Calu3 (cell line): ENCODE measurements at places on chromosomes 2 and 18. TPM values are rescaled to one million over a fixed set of nuclear protein-coding genes. Genes with fewer than 3 reads are reported as not detected.
A peak's percentile ranks its signal among the peaks of the same experiment; 100 is the strongest.

DNA sequence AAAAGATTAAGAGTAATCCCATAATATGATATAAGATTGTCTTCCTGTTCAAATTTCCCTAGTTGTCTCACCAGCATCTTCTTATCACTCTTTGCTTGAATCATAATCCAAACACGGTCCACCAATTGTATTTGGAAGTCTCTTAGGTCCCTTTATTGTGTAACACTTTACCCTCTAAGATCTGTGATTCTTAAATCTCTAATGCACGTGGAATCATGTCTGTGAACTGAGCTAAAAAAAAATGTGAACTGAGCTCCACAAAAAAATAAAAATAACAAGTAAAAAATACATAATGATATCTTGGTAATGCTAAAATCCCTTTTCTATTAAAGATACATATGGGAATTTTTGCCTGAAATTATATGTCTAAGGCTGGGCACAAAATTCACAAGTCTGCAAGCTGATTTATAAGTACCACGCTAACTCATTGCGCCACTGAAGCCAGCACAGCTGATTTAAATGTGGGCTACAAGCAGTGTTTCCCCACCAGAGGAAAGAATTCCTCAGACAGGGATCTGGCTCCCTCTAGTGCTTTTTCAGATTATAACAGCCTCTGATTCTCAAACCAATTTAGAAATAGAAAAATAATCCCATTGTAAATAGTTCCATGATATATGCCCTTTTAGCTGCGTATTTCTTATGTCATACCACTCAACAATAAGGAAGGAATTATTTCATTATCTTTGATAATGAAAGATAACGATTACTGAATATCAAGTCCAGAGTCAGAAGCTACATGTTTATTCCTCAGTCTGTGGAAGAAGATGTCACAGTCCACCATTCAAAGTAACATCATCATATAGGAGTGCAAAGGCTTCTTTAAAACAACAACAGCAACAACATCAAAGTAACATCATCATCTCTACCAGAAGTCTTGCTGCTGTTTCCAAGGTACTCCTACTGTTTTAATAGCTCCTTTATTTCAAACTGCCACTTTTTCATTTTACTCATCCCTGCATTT, 22.9 kb downstream of the RBM43 start:
- peak; percentile 63 for DNase-seq

DNA sequence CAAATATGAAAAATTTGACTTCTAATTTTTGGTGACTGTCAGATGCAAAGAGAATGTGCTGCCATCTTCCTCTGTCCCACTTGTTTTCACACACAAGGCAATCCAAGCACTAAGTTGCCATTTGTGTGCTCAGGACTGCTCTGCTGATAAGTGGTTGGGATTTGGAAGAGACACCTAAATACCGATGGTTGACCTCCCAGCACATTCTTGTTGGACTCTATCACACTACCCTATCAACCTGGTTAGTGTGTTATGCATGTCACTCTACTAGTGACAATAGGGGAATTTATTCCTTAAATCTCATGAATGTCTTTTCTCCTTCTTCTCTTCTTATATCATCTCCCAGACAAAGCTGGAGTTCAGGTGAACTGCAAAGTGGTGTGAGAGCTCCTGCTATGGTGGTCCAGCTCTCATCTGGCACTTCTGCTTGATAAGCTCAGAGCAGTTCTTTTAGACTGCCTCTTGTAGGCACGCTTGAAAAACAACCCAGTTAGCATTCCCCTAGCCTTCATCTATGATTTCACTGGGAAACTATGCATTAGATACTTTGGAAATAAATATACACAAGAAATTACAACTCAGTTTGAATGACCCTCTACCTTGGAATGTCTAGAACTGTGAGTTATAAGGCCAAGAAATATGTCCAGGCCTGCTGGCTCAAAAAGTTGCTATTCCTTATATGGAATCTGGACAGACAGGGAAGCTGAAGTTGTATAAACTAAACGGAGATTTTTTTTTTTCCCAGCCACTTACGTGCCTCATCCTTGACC, 404.8 kb downstream of the MEIS1 start:
- DNase-seq = peak; percentile 8

DNA sequence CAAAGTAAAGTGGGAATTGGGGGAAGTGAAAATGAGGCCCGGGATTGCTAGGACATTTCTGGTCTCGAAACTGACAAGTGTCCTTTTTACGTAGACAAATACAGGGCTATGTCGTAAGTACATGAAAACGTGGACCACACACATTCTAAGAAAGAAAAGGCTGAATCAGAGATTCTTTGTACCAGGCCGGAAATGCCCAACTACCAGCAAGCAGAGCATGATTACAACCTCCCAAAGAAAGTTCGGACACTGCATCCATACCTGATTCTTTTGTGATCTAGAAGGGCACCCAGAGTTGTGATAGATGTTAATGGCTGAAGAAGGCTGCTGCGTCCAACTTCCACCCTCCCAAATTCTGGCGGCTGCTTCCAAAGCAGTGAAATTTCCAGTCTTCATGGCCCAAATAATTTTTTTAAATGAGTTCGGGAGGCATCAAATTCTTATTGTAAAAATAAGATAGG, 1.7 kb downstream of the RBMS1 start:
- DNase-seq = no peak

The LOXHD1 gene
- not detected in 2 replicates for total RNA-seq

DNA sequence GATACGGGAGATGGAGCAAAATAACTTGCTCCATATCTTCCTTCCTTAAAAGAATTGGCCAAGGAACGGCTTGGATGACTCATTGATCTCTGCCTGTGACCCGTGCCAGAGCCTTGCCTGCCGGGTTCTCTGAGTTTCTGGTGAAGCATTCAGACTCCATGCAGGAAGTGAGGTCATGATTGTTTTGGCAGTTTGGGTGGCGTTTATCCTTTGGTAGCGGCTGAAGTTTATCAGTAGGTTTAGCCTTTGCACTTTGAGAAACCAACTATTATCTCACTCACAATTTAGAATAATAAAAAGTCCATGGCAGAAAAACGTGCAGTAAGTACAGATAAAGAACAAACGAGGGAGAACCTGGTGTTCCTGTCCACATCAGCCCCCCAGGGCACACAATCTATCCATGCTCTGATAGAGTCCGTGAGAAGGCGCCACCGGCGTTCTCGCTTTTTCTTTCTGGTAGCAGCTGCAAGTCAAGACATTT, 15.0 kb upstream of the CTAGE1 start:
- DNase-seq = peak; percentile 78

The GCKR gene
- total RNA-seq = 17.8 and 26.8 TPM in 2 replicates

GRCh38 chr2:165698444-165698884, 95.6 kb downstream of the GALNT3 start:
- peak; percentile 38 for DNase-seq

GRCh38 chr2:111210036-111210435, 89.3 kb downstream of the BCL2L11 start:
- DNase-seq = no peak

- DNase-seq = no peak
Measured at GRCh38 chr18:66646609-66647008, 42.7 kb upstream of the CDH19 start.

- DNase-seq = no peak
Measured at GRCh38 chr2:191291471-191291870, 46.3 kb downstream of the MYO1B start.

DNA sequence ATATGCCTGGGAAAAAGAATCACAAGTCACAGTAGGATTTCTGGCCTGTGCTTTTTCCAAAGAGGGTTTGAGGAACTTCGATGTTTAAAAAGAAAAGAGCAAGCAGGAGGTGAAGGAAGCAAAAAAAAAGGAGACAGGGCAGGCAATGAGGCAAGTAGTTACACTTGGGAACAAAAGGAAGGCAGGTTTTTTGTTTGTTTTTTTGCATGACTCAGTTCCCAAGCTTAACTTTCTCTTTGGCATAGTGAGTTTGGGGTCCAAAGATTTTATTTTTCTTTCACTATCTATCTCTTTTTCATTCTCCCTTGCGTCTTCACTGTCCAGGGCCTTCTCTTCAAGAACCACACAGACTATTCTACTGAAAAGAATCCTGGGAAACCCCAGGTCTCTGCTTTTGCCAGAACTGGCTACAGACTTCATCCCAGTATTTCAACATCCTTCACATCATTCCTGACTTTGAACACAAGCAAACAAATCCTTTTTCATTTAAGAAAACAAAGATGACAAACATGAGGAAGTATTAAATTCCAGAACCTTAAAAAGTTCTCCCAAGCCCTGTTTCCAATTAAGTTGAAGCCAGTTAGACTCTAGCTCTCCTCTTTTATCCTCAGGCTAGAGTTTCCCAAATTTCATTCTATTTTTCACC, 210.7 kb upstream of the RND3 start:
- DNase-seq = no peak

DNA sequence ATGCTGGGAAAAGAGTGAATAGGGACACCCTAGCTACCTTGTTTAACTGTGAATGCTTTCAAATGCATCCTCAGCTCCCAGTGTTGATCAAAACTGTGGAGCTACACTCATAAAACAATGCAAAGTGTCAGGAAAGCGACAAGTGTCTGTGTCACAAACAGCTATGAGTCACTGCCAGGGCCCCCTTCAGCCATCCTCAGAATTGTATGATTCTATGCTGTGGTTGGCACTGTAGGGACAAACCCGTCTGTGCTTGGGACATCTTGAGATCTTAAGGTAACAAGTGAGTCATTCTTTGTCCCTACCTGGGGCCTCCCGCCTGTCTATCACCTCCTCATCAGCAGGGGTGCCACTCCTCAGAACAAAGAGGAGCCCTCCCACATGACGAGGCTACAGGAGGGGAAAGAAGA, 42.4 kb downstream of the KLF7 start:
- peak; percentile 14 for DNase-seq

- no peak for DNase-seq
Measured at GRCh38 chr2:222643134-222643533, 12.8 kb downstream of the FARSB start.

DNA sequence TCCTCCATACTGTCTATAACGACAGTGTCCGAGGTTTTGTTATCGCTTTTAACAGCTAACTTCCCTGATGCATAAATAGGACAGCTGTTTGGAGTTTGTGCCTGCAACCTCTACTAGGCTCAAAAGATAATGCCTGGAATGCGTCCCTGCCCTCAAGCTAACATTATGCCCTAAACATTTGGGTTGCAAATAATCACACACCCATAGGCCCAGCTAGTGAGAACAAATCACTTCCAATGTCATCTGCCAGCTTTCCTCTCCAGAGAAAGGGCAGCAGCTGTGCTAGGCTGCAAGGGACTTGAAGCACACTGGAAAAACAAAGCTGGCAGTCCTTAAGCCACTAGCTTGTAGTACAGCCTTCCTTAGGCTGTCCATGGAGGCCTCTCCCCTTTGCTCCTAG, 201.8 kb upstream of the LYPD1 start:
- no peak for DNase-seq

DNA sequence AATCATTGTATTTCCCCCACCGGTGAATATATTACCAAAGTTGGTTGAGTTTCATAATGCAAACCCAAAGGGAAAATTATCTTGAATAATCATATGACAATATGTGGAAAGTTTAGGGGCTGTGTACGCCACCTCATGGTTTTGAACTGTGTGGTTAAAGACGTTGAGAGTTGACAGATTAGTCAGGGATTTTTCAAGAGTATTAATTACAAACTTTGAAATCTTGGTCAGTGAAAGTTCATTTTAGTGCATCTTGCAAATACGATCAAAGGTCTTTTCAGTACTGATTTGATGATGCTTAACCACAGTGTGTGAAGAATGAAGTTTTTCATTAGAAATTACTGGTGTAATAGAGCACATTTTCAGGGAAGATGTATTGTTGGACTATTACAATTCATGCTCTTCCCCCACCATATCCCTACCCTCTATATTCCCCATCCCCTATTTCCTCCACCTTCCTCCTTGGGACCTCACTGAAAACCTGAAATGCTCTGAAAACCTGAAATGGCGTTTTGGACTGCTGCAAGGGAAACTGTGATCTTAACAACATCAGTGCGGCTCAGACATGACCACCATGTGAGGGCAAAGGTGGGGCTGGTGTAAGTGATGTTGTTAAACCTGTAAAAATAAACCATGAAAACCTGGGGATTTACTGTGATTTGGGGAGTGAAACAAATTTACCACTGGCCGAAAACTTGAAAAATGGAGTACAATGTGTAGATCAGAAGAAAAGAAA, 4.5 kb upstream of the BCL2L11 start:
- no peak for DNase-seq

- DNase-seq = peak; percentile 27
Measured at GRCh38 chr2:46643493-46643892, 164.1 kb downstream of the TMEM247 start.

The VWA3B gene
- not detected in 2 replicates for total RNA-seq

DNA sequence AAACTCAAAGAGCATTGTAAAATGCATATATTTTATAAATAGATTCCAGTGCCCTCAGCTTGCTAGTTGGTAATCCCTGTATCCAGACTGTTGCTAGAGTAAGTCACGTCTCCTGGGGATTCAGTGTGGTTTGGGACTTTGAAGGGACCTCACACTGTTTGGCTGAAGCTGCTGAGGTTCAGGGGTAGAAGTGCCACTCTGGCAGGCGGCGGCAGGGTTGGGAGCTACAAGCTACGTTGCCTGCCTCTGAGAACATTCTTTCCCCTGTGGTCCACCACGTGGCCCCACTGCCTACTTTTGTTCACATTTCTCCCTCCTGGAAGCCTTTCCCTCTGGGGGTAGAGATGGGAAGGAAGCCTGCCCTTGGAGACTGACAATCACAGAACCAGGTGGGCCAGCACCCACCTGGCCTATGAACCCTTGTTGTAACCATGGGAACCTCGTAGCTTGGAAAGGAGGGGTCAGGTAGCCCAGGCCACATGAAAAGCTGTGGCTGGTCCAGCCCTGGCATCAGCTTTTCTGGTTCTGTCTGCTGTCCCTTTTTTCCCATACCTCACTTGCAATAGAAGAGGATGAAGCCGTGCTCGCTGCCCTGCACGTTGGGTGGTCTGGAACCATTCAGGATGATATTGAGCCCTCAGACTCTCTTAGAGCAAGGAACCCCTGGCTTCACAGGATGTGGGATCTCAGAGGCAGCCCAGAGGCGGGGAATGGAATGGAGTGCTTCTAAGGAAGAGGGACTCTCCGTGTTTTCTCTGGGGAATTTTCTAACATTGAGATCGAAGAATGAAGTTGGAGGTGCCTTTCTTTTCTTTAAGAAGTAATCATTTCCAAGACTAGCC, 2.9 kb downstream of the RNF144A start:
- no peak for DNase-seq

GRCh38 chr2:12432985-12433625, 283.6 kb upstream of the TRIB2 start:
- no peak for DNase-seq

The REG3G gene
- total RNA-seq = not detected in 2 replicates

The IL1B gene
- total RNA-seq = 4.1 and 15.5 TPM in 2 replicates

The CD28 gene
- total RNA-seq = 0.07 TPM in 1 of 2 replicates, not detected in the other

The TMEM150A gene
- total RNA-seq = 12.1 and 13.3 TPM in 2 replicates

DNA sequence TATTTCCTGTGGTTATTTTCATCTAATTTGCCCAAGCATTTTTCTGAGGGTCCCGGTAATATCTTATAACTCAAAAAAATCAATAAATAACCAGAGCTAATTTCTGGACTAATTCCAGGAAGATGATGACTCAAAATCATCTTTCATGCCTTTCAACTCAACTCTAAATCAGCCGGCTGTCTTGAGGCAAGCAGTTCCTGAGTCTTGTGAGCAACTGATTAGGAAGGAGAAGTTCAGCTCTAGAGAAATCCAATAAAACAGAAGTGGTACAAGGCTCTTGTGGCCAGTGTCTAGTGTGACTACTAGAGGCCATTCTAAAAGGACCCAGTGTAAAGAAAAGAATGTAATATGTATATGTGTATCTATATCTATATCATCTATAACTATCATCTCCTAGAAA, 890.4 kb downstream of the TRIB2 start:
- no peak for DNase-seq
